ENCODE measurements at places on chromosomes 7 and 10.

DNA sequence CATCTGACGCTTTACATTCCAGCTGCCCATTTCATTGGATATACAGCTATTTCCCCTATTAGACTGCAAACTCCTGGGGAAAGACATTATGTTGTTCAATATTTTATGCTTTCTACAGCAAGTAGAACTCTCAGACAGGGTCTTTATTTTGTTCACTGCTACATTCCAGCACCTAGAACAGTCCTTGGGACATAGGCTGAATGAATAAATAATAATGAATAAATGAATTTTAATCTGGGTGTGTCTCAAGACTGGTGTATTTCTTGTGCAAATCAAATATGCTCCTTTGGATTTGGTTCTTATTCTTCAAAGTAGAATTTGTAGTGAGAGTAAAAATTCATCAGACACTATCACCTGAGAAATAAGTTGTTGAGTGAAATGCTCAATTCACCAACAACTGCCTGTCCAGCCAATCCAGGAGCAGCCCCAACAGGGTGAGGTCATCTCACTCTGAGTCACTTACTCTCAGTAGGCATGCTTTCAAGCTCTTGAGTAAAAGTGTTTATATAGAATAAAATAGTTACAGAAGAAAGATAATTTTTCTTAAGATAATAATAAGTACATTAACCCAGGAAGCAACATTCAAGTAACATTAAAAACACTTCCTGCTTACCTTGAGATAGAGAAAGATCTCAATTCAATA, 287.5 kb upstream of the NPVF start:
- DNase-seq, result no peak

GRCh38 chr10:128024426-128024825, 101.8 kb downstream of the MKI67 start:
- DNase-seq, result no peak

GRCh38 chr7:46651561-46652088, 730.6 kb upstream of the IGFBP3 start:
- no peak for DNase-seq

GRCh38 chr7:33578166-33578565, 327.2 kb upstream of the BMPER start:
- no peak for DNase-seq

DNA sequence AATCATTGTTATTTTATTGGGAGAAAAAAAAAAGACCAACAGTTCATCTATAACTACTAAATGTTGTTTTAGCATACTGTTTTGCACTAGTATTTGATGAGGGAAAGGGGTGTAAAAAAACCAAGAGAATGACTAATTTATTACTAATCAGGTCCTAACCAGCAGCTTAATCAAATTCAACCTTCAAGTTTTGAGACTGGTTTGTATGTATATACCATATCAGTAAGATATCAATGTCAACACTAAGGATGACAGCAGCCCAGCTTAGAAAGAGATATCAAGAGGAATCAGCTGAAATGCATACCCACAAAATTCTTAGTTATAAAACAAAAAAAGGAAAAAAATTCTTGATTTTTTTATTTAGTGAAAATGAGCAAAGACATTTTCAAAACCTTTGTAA, 122.6 kb downstream of the KMT2C start:
- DNase-seq, result no peak

- DNase-seq, result no peak
These were observed 36.2 kb downstream of the BAG3 start for GRCh38 chr10:119687192-119688032.

All from occipital lobe (tissue), 3 donors.